ENCODE measurements at places on chromosomes 11 and 22.

- no peak for DNase-seq
Observed at GRCh38 chr11:75202195-75202594, 38.4 kb upstream of the TPBGL start.

- DNase-seq = no peak
Observed at GRCh38 chr11:62141111-62142042, 17.6 kb downstream of the INCENP start.

GRCh38 chr11:2694495-2694894, 5.3 kb downstream of the KCNQ1OT1 start:
- DNase-seq = no peak

DNA sequence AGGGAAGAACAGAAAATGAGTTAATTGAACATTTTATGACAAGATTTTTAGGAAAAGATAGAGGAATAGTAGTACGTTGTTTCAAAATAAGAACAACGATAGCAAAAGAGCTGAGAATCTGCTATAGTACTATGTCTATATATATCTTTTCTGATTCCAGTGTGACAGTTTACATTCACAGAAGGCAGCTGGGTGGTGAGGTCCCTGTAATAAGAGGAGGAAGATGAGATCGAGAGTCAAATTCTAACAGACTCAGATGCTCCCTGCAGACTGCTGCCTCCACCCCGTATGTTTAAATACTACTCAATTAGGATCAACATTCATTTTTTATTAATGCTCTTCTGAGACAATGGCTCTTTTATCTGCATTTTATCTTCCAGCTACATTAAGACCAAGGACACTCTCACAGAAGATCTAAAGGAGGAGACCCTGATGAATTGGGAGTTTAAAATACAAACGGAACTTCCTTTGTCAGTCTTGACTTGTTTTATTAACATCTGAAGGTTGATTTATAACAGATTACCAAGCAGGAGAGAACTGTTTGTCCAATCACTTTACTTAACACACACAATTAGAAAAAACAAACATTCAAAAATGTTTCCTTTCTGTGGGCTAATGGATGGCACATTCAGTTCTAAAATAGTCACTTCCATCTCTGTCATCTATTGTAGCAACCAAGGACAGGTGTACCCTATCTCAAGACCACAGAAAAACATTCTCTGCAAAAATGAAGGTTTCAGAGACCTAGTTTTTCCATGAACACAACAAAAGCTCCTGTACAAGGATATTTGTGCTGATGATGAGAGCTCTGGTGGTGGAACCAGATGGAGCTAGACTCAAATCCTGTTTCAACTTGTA, 240.2 kb downstream of the CADM1 start:
- no peak for DNase-seq

DNA sequence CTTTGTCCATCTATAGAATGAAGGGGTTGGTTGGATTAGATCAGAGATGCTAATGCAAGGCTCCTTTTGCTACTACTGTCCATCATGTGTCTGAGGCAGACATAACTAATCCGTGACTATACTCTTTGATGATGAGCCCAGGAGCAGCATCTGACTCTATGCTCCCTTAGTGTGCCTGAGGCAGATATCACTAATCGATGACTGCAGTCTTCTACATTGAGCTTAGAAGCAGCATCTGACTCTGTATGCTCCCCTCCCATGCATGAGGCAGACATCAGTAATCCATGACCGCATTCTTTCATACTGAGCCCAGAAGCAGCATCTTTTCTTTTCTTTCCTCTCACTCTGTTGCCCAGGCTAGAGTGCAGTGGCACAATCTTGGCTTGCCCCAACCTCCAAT, 4.2 kb downstream of the TCN2 start:
- no peak for DNase-seq

DNA sequence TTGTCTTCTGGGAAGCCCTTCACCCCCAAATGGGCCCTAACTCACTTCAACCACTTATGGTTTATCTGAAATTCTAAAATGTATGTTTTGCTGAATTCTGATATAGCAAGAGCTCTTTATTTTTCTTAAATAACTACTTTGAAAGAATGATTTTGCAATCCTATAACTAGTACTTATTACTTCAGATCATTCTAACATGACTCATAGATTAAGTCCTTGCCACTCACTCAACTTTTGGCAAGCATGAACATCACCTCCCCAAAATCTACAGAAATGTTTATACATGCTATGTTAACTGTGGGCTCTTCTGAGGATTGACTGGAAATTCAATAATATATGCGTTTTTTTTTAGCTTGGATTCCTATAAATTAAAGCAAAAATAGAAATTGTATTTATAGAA, 367.4 kb upstream of the FAT3 start:
- no peak for DNase-seq

GRCh38 chr22:32127904-32128303, 31.2 kb downstream of the C22orf42 start:
- DNase-seq = no peak

DNA sequence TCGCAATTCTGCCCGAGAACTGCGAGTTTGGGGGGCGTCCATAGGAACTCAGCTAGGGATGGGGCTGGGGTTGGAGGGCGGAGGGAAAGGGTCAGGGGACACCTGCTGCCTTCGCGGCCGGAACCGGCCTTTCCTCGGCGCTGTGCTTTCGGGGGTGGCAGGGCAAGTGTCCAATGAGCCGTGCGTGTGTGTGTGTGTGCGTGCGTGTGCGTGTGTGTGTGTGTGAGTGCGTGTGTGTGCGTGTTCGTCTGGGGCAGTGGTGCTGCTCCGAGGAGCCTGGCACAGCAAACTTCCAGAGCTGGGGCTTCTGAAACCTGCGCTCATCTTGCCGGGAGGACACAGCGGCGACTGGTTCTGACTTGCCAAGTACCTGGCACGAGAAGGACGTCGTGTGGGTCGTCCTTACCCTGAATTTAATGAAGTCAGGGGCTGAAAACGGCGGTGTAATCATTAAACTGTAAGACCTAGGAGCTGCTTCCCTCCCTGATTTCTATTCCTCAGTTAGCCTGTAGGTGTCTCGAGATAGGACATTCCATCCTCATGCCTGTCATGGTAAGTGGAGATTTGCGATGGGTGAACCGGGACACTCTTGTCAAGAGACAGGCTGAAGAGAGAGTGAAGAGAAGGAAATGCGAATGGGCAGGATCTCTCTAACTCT, 27.0 kb upstream of the AMOTL1 start:
- DNase-seq = no peak

- DNase-seq = no peak
Observed at GRCh38 chr22:39017596-39018365, 3.1 kb upstream of the APOBEC3D start.

DNA sequence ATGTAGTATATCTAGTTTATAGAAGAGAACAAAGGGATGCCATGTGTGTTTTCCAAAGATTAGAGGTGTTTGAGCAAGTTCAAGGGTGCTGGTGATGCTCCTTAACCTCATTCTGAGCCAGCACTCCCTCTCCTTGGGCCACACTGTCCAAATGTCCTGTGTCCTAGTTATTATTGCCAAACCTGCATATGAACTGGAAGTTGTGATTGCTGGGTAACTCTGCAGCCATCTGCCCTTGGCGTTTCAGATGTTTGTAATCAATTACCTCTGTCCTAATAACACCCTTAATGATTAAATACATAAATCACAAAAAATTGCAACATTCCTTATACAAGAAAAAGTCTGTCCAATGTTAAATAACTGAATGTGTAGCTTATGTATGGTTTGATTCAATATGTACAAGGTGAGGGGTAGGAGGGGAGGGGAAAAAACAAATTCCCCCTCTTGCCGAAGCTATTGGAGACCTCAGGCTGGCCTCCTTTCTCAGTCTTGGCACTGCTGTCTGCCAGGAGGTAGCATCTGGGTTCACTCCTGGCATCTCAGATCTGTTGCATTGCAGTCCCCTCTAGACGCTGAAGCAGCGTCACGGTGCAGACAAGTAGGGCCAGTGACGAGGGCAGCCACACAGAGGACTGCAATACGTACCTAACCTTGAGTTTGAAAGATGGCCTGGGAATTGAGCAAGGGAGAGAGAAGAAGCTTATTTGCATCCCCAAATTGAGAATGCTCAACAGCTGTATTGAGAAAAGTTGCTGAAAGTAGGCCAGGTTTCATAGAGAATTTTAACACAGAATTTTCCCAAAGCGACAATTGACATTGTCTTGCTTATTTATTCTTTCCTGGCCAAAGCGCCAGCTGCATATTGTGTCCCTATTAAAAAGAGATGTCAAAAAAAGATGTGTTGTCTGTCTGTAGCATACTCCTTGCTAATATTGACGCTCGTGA, 89.6 kb upstream of the ARHGAP32 start:
- no peak for DNase-seq

- no peak for DNase-seq
Observed at GRCh38 chr11:95565724-95566141, 223.8 kb downstream of the FAM76B start.

DNA sequence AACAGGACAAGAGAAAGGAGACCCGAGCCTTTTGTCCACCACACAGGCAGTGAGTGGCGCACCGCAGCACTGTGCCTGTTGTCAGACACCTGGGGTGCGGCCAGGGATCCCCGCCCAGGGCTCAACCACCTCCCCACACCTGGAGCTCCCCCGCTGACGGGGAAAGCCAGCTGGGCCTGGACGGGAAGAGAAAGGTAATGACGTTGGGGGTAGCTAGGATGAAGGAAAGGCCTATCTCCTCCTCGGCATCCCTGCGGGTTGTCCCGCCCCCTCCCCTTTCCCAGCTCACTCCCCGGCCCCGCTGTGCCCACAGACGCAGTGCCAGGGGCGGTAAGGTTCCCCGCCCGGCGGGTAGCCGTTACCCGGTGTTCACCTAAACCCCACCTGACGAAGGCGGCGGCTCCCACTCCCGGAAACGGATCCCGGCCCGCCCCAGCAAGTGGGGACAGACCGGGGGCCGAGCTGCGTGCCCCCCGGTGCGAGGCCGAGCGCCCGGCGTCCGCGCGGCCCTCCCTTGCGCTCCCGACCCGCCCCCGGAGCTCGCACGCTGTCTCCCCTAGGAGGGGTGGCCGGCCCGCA, 495 bp downstream of the HYOU1 start:
- no peak for DNase-seq

DNA sequence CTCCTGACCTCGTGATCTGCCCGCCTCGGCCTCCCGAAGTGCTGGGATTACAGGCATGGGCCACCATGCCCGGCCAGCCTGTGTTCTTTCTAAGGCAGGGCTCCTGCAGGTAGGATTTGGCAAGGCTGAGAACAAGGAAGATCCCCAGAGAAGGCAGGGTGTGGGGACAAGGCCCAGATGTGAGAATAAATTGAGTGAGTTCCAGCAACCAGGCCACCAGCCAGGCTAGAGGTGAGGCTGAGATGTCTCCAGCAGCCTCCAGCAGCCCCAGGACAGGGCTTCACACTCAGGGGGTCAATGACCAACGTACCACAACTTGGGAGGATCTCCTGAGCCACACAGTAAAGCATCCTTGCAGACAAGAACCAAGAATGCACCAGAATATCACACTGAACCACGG, 75.1 kb downstream of the BUD13 start:
- DNase-seq = no peak

GRCh38 chr22:46125311-46125710, 25.0 kb upstream of the PPARA start:
- DNase-seq = no peak

- no peak for DNase-seq
Observed at GRCh38 chr11:123698546-123699127, 42.8 kb downstream of the ZNF202 start.

GRCh38 chr22:25023879-25024278, 71.4 kb downstream of the KIAA1671 start:
- no peak for DNase-seq

GRCh38 chr11:79437278-79437980, 3.4 kb downstream of the TENM4 start:
- DNase-seq = no peak

- DNase-seq = no peak
Observed at GRCh38 chr22:38196791-38197419, 4.9 kb upstream of the MAFF start.

GRCh38 chr11:27757953-27758352, 57.7 kb upstream of the BDNF start:
- DNase-seq = peak; percentile 52

- peak; percentile 87 for DNase-seq
Observed at GRCh38 chr11:96228473-96228891, 114.5 kb downstream of the MAML2 start.

GRCh38 chr11:18371279-18371678, 23.1 kb upstream of the LDHA start:
- no peak for DNase-seq

- no peak for DNase-seq
Observed at GRCh38 chr22:24337894-24338645, 67.4 kb downstream of the SPECC1L start.
